Mesenchymal stem cell (in vitro differentiated cells and primary cell): ENCODE measurements at places on chromosomes 1 and 21.

- DNase-seq: no peak
These were observed 270.7 kb downstream of the PAPPA2 start for GRCh38 chr1:176733661-176734060.

- DNase-seq: no peak
These were observed 178.9 kb upstream of the C1orf105 start for GRCh38 chr1:172241540-172241939.

GRCh38 chr1:222375701-222376100 lies 172.2 kb downstream of the HHIPL2 start:
- DNase-seq: no peak

GRCh38 chr1:220430586-220430985 lies 97.3 kb upstream of the MARK1 start:
- DNase-seq: no peak

GRCh38 chr1:9395018-9395417 lies 102.3 kb downstream of the SPSB1 start:
- DNase-seq: no peak

- DNase-seq: no peak
These were observed 42.0 kb downstream of the C1orf198 start for GRCh38 chr1:230826166-230826875.

GRCh38 chr1:118988186-118989005 lies at the start of gene TBX15:
TSS of gene TBX15 (minus strand) at chr1:118988343. CDS start at chr1:118987795, 548 bp downstream.
- DNase-seq: peak; percentile 2

DNA sequence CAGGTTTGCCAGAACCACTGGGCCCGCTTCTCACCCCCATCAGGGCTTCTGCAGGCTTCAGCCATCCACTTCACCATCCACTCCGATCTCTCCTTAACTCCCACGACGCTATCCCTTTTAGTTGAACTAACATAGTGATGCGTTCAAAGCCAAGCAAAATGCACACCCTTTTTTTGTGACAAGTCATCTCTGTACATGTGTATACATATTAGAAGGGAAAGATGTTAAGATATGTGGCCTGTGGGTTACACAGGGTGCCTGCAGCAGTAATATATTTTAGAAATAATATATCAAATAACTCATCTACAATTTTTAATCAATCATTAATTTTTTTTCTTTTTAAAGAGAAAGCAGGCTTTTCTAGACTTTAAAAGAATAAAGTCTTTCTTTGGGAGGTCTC lies 114.6 kb downstream of the NBPF12 start:
- no peak for DNase-seq

GRCh38 chr1:234967121-234967520 lies 161.5 kb downstream of the TOMM20 start:
- peak; percentile 37 for DNase-seq

GRCh38 chr1:13781907-13782633 lies 82.1 kb downstream of the PRDM2 start:
- peak; percentile 46 for DNase-seq

DNA sequence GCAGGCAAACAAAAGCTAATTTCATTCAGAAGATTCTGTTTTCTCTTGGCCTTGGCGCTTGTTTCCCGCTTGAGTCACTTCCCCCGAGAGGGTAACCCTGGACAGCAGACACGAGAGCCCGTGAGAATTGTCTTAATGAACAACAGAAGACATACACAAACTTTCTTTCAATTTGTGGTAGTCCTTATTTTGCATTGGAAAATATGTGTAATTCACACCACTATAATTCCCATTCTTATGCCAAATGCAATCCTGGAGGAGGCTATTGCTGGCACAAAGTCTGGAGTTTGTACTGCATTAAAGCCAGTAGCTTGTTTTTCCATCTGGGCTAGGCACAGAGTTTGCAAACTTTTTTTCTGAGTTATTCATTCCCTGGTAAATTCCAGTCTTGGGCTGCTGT lies 109.8 kb upstream of the IVNS1ABP start:
- no peak for DNase-seq

- no peak for DNase-seq
These were observed 23.6 kb downstream of the COL6A2 start for GRCh38 chr21:46121286-46122221.

DNA sequence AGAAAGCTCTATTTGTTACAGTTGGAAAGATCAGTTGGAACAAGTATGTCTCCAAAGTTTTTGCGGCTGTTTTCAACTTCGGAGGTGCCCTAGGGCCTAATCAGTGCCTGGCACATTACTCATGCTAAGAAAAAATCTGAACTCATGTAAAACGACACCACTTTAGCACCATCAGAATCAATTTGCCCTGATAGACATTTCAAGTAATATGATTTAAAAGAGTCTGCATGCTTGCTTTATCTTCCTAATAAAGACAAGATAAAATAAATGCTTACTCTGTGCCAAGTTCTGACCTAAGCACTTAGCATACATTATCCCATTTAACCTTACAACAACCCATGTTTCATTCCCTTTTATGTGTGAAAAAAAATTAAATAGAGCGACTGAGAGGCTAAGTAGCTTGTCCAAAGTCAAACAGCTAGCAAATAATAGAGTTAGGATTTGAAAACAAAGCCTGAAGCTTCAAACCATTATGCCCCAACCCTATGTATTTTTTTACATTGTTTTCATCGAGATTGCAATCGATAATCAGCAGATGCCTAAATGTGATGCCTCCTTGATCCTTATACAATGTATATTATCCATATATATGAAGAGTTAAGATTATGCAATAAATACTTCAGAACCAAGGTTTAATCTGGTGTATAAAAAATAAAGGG lies 91.3 kb downstream of the DENND1B start:
- no peak for DNase-seq

DNA sequence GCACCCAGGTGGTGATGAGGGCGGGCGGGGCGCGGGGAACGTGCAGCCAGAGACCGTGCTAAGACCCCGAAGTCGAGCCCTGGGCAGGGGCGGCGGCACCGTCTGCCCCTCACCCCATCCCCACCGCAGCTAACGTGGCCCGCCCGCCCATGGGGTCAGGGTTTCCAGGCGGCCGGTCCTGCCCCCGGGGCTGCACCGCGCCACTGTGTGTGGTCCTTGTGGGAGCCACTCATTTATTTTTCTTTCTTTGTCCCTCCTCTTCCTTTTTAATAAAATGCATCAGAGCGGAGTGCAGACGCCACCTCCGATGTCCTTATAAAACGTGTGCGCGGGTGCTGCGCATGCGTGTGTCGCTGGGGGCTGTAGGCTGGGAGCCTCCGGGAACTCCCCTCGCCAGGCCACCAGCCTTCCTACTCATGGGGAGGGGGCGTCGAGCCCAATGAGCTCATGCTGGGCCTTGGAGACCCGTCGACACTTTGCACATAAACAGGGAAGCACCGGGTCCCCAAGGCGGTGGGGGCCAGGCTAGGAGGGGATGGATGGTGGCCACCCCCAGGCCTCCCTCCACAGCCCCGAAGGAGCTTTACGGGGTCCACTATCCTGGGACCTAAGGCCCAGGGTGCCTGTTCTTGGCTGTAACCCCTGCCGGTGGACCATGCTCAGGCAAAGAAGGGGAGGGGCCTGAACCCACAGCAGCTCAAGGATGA lies 59.9 kb downstream of the WNT9A start:
- peak; percentile 6 for DNase-seq

DNA sequence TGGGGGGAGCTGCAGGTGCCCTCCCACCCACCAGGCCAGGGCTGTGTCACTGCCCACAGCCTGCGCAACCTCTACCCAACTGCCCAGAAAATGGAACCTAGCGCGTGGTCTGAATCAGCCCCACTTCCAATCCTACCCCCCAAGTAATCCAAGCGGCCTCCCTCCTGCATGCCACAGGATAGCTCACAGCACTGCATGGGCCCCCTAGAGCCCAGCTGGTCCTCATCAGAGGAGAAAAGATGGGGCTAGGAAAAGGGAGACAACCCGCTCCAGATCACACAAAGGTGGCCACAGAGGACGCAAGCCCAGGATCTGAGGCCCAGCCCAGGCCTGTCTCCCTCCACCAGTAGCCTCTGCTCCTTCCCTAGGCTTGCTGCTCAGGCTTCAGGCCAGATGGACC lies 6.2 kb downstream of the ADGRB2 start:
- no peak for DNase-seq

DNA sequence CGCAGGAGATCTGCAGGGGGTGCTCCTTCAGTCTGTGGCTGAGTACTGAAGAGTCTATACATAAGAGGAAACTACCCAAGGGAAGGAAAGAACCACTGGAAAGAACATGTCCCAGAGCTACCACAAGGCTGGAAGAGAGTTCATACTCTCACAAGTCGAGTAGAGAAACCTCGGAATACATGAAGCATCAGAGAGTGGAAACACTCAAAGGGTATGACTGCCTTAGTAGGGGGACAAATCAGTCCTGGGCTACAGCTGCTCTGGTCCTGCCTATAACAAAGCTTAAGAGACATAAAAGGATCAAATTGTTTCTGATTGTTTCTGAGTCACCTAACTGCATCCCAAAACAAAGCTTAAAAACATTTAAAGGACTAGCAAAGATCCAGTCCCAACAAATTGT lies 27.4 kb downstream of the TMEM50B start:
- DNase-seq: no peak

DNA sequence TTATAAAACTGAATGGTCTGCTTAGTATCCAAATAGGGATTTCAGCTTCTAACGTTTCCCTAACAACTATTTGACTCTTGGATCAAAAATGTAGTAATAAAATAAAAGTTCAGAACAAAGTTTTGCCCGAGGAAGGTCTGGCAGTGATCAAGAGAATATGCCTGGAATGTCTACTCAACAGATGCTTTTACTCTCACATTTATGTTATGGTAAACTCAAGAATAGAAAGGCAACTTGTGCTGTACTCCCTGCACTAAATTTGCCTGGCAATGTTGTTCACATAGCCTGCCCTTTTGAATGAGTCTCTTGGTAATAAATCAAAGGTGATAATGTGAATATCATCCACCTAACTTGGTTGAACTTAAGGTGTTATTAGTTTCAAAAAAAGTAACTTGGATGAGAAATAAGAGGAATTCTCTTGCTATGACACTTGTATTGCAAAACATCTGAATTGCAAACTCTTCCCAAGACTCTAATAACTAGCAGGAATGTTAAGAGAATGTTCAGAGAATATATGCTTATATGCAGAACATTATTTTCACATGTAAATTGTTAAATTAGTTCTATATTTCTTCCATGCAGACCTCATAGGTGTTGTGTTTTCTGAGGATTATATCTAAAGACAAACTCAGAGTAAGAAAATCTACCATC lies 215.8 kb downstream of the COL24A1 start:
- DNase-seq: no peak

- no peak for DNase-seq
These were observed 187.0 kb upstream of the RUNX1 start for GRCh38 chr21:35236090-35236489.

- peak; percentile 15 for DNase-seq
These were observed 8.2 kb upstream of the ST6GALNAC3 start for GRCh38 chr1:76066394-76066793.
